ENCODE measurements at places on chromosomes 11 and 22. TPM values are rescaled to one million over a fixed set of nuclear protein-coding genes. Genes with fewer than 3 reads are reported as not detected.

The MMP27 gene
- polyA plus RNA-seq: not detected

The CARD18 gene
- 11.5 TPM for polyA plus RNA-seq

The SERPING1 gene
- 21.9 TPM for polyA plus RNA-seq

The KRTAP5-10 gene
- polyA plus RNA-seq: not detected

The POTEH gene
- not detected for polyA plus RNA-seq

The PIWIL4 gene
- polyA plus RNA-seq: 0.37 TPM

The CLTCL1 gene
- 11.2 TPM for polyA plus RNA-seq

The CATSPERZ gene
- 0.17 TPM for polyA plus RNA-seq

The ZNF70 gene
- polyA plus RNA-seq: 0.82 TPM

All from keratinocyte (primary cell).